ENCODE measurements at places on chromosomes 3 and 15. TPM values are rescaled to one million over a fixed set of nuclear protein-coding genes. Genes with fewer than 3 reads are reported as not detected.

Gene IL17RB
- not detected for total RNA-seq

DNA sequence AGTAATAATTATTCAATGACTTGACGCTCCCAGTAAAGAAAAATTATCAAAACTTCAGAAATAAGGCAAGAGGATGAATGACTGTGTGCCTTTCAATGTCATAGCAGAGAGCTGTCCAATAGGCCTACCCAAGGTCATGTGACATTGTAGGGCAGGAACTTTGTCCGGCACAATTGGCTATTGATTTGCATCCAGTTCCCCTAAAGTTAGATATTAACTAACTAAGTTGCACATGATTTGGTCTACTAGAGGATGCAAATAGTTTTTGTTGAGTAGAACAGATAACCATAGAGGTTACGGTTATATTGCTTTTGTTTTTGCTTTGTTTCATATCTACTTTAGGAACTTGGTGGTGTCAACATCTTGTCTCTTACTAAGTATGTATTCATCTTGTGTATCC, 127.9 kb upstream of the PFN2 start:
- no peak for DNase-seq

DNA sequence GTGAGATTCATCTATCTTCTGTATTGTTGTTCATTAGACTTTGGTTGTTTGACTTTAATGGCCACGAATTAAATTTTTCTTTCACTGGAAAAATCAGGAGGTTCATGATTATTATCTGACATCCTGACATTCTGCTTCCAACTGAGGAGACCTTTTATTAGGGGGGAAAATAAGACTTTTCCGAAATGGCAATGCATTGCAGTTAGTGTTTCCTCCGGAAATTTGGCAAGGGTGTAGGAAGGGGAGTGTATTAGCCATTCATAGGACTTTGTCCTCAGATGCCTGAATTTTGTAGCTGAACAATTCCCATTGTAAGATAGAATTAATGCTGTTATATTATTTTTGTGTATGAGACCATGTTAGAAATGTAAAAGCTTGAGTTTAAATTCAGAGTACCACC, 450.6 kb upstream of the TGFBR2 start:
- DNase-seq = no peak

Gene GPR149
- total RNA-seq = not detected

- no peak for DNase-seq
These were observed 219.3 kb downstream of the EBLN2 start for GRCh38 chr3:73280746-73281145.

Gene TMCO5A
- not detected for total RNA-seq

DNA sequence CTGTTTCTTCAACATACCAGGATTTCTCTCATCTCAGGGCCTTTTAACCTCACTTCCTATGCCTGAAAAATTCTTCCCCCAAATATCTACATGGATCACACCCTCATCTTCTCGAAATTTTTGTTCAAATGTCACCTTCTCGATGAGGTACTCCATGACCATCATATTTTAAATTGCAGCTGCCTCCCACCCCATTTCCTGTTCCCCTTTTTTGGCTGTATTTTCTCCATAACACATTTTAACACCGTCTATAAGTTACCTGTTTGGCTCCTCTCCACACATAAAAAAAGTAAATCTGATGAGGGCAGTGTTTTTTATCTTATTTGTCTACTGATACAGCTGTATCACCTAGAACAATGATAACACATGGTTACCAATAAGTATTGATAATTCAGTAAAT, 20.7 kb upstream of the ZBED2 start:
- no peak for DNase-seq

- DNase-seq = no peak
These were observed 123.0 kb downstream of the PEAK1 start for GRCh38 chr15:77296773-77297337.

Gene GABRR3
- not detected for total RNA-seq

GRCh38 chr3:5188419-5189221, 1.1 kb downstream of the EDEM1 start:
- DNase-seq = no peak

Gene DPPA4
- not detected for total RNA-seq

Gene GPR62
- 0.07 TPM for total RNA-seq

DNA sequence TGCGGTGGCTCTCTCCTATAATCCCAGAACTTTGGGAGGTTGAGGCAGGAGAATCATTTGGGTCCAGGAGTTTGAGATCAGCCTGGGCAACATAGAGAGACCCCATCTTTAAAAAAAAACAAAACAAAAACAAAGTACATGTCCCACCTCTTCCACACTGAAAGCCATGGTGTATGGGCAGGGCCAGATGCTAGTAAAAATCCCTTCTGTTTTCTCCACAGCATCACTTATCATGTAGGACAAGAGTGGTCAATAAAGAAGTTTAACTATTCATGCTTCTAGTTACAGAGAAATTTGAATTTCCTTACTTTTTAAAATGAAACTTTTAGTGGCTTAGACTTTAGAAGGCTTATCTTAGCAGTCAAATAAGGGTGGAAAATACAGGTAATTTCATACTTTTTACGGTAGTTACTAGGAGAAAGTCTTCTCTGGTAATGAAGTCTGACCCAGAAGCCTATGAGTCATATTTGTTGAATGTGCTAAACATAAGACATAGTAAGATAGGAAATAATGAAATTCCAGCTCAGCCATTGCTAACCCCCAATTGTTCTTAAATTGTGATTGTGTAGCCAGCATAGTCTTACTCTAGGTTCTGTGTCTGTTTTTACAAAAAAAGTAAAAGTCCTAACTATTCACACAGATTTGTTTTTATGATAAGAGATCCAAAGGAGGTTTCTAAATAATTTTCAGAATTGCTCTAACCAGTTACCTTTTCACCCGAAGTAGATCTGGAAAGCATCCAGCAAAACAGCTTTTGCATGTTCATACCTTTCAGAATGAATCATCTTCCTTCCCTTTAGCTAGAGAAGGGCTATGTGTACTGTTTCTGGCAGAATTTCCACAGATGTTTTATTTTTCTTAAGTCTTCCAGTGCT, 16.4 kb upstream of the ZNF609 start:
- peak; percentile 80 for DNase-seq

DNA sequence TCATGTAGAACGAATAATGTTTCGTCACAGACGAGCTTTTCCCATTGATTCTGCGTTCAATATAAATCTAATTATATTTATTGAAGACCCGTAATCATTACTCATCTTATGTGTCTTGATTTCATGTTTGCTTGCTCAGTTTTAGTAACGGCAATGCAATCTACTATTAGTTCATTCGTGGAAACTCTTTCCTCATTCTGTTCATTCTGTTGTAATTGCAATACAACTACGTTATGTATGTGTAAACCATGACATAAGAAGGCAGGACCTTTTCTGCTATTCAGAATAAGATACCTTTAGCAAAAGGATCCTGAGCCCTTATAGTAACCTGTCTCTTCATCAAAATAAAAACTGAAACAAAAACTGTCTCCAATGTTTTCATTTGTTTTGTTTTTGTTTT, 6.8 kb upstream of the ARRDC4 start:
- DNase-seq = no peak

Gene EBLN2
- 6.7 TPM for total RNA-seq

DNA sequence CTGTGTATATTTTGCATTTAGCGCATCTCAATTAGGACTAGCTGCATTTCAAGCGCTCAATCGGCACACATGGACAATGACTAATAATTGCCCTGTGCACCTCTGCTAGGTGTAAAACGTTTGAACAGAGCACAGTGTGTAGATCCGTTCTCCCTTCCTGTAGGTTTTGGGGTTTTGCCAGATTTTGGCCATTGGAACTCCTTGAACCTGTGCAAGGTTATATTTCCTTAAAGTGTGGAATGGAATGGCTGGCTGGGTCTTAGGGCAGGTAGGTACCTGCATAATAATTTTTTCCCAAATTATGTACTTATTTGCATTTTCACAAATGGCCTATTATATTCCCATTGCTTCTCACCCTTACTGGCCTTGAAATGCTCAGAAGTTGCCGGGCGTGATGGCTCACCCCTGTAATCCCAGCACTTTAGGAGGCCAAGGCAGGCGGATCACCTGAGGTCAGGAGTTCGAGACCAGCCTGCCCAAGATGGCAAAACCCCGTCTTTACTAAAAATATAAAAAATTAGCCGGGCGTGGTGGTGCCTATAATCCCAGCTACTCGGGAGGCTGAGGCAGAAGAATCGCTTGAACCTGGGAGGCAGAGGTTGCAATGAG, 777 bp downstream of the RNU5B-1 start:
- no peak for DNase-seq

Data from pulmonary artery endothelial cell (primary cell).